Mesothelial cell of epicardium (in vitro differentiated cells): ENCODE measurements at places on chromosomes 3 and 15.

GRCh38 chr3:170816341-170816740, 53.7 kb downstream of the RPL22L1 start:
- DNase-seq = no peak

DNA sequence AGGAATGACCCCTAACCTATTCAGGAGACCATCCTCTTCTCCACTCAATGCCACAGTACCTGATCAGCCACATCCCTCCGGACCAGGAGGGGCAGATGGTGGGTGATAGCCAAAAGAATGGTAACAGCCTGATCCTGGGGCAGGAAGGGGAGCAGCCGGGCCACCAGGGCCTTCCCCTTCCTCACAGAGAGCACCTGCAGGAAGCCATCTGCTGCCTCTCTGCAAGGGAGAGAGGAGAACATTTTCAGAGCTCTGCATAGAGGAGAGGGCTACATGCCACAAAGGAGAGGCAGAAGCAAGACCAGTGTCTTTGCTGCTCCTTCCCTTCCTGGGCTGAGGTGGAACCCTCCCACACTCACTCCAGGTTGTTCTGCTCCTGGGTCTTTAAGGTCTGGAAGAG, 5.5 kb upstream of the SPG11 start:
- no peak for DNase-seq

DNA sequence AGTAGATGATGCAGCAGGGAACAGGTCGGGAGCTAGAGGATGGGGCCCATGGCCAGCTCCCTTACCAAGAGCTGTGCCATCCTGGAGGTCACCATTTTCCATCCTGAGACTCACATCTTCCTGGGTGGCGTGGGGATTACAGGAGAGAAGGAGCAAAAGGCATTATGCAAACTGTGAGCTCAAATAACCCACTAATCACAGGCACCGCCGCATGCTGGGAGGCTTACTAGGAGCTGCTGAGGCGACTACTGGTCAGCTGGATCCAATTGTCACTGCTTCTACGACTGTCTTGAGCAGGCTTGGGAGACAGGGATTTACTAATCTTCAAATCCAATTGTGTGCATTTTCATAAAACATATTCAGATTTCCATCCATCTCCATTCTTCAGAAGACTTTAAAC, 12.5 kb upstream of the KBTBD12 start:
- no peak for DNase-seq

DNA sequence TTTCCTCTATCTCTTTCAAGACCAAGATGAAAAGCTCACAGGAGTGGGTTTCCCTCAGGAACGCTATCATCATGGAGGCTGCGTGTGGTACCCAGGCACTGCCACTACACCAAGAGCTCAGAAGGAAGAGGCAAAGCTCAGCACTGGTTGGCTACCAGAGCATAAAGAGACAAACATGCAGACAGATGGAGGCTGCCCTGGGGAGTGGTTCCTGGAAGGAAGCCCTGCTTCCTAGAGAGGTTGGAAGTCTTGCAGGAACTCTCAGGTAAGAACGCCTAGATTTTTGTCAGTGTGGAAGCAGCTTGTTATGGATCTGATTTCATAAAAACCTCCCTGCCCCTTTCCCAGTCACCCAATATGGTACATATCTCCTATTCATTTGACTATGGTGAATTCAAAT, 49.9 kb upstream of the ADCY5 start:
- DNase-seq = no peak

DNA sequence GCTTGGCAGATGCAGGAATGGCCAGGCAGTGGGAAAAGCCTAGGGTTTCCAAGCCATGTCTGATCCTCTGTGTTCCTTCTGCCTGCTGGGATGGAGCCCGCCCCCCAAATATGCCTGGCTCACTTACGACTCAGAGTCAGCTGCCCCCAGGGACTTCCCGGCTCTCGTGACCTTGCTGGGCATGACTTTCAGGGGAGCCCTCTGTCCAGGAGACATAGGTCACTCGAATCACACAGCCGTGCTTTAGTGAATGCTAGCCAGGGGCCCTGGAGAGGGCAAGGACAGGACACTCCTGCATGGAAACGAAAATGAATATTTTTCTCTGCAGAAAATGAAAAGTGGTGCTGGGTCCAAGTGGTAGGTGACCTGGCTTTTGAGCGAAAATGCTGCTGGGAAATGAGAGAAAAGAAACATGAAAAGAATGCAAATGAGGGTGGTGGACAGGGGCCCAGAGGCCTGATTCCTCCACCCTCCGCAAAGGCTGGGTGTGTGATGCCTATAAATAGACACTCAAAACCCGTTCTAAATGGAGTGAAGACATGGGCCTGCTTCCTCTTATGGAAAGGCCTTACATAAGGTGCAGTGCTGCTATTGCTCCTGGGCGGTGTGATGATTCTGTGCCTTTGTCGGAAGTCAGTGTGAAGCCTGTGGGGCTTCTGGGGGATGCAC, 107.4 kb downstream of the APBA2 start:
- DNase-seq = no peak

DNA sequence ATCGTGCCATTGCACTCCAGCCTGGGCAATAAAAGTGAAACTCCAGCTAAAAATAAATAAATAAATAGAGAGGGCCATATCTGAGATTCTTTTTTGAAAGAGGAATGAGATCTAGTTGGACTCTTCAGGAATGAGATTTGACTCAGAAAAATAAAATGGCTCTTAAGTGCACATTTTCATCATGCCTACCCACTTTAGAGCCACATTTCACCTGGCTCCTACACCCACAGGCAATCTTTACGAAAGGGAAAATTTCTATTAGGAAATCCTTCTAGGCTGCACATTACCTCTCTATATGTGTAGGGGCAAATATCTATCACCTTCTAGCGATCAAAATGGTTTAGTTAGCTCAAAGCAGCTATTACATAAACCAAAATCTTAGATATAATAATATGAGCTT, 16.9 kb upstream of the NLGN1 start:
- DNase-seq = no peak

DNA sequence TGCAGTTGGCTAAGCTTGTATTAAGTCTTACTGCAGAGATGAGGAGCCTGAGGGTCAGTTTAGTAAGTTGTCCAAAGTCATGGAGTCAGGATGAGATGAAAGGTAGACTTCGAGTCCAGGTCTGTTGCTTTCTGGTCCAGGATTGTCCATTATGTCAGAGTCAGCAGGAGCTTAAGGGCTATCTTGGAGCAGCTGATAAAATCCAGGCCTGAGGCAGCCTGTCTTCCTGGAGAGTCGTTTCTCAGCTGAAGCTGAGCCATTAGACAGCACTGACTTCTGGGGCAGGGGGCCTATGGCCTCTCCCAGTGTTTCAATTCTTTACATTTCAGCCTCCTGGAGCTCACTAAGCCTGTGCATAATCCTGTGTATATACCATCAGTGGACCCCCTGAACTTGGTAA, 219.5 kb upstream of the GAP43 start:
- DNase-seq = no peak

- no peak for DNase-seq
Measured at GRCh38 chr15:45499426-45499825, 23.1 kb downstream of the SLC30A4 start.

GRCh38 chr3:176798680-176799079, 398.6 kb downstream of the TBL1XR1 start:
- DNase-seq = no peak

- no peak for DNase-seq
Measured at GRCh38 chr15:76376816-76377215, 40.2 kb downstream of the ISL2 start.

- no peak for DNase-seq
Measured at GRCh38 chr3:177516158-177517011, 319.1 kb upstream of the TBL1XR1 start.

DNA sequence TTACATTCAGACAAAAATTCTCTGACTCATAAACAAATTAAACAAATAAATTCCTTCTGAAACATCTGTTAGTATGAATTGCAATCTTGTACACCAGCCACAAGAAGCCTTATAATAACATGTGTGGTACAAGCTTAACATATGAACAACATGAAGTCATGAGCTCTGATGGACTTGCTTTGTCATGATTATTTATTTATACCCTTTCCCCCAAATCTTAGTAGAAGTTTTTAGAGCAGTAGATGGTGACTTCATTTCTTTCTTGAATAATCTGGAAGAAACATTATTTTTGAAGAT, 633.4 kb downstream of the EPHA3 start:
- no peak for DNase-seq

DNA sequence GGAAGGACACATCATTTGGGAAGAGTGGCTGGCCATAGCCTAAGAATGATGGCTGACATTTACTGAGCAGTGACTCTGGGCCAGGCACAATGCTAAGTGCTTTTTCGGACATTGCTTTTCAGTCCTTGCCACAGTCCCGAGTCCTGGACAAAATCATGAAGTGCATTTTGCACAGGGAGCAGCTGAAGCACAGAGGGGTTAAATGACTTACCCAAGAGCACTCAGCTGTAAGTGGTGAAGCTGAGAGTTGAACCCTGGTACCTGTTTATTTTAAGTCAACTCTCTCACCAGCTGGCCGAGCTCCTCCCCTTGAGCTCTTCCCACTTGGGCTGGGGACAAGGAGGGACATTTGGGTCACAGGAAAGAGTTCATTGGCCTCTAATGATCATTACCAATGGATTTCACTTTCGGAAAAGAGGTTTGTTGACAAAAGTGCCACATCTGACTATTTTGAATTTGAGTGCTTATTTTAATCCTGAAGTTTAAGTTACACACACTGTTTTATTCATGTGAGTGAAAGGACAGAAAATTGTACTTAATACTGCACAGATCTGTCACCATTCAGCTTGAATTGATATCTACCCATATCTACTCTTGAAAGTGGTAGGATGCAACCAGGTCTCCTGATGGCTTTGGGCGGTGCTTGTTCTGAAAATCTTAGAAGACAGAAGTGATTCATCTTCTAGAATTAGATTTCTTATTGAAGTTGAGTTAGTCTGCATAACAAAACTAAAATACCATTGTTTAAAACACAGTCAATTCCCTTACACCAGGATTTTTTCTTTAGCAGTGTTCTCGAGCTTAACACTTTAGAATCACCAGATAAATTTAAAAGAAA, 368.7 kb upstream of the PROK2 start:
- DNase-seq = no peak

DNA sequence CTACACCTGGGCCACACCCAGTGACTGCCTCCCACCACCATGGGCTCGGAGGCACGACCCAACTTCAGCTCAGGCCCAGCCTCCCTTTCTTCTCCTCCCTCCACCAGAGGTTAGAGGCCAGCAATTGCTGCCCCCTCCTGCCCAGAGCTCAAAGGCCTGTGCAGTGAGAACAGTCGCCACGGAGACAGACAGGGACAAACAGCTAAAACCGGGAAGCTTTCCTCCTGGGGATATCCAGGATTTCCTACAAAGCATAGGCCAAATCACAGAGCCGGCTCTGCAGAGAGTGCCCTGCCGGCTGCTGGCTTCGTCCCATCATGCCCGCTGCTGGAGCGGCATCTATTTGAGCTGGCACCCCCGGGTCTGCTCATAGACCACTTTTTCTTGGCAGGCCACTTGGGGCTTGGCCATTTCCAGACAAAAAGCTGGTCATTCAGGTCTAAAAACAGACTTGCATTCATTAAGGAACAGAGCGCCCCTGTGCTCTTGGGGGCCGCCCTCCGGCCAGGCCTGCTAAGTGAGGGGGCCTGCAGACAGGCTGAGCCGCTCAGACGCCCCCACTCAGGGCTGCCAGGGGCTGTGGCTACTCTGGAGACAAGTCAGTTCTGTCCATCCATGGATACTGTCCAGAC, 17.5 kb downstream of the GRAMD2A start:
- no peak for DNase-seq

- DNase-seq = no peak
Measured at GRCh38 chr3:176840641-176841286, 356.5 kb downstream of the TBL1XR1 start.

DNA sequence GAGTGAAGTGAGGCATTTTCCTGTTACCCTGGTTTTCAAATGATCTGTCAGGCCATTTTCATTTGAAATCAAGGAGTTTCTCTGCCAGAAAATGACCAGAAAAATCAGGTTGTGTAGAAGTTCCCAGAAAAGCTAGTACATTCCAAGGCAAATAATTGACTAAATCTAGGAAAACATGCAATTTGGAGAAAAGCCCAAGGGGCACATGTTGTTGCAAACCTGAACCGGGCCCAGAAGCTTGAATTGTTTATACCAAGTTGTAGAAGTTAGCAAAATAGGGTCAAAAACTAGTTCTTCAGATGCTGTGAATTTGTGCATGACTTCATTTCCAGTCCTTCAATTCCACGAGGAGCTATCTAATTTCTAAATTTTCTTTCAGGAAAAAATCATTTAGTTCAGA, 31.0 kb downstream of the TRIM42 start:
- no peak for DNase-seq

- no peak for DNase-seq
Measured at GRCh38 chr3:150252462-150252861, 155.6 kb upstream of the TSC22D2 start.

GRCh38 chr15:95503107-95503506, 827.4 kb upstream of the NR2F2 start:
- DNase-seq = no peak

GRCh38 chr3:78101384-78101783, 1061.5 kb downstream of the ROBO2 start:
- no peak for DNase-seq

DNA sequence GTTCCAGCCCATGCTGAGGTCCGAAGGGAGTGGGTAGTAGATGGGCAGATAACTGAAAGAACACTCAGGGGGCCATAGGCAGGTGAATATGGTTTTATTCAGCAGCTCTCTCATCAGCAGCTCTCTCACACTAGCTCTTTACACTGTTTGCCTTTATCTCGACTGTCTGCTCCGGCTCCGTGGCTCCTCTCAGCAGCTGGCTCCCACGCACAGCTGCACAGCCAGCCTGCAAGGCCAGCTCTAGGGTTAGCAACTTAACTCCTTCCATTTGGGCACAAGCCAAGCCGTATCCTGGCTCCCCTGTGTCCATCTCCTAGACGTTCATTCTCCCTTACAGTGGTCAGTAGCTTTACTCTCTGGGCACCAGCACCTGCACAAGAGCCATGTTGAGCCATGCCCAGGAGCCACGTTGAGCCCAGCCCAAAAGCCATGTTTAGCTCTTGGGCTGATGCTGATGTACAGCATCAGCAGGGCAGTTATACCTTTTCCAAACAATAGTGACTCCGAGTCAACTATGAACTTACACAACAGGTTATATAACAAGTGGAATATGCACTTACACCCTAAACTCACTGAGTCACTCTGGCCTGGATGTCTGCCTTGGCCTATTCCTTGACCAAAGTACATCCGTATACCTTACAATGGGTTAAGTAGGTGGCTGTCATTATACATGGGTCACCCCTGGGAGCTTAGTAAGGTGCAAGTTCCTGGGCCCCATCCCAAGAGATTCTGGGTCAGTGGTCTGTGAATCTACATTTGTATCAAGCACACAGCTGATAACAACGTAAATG, 34.6 kb upstream of the TOPAZ1 start:
- no peak for DNase-seq

- no peak for DNase-seq
Measured at GRCh38 chr3:101513419-101513986, 491 bp upstream of the SENP7 start.
